ENCODE measurements at places on chromosomes 3 and 15.
A peak's percentile ranks its signal among the peaks of the same experiment; 100 is the strongest.

GRCh38 chr15:55168350-55168974 lies 28.3 kb downstream of the RSL24D1 start:
- peak; percentile 56 for DNase-seq

DNA sequence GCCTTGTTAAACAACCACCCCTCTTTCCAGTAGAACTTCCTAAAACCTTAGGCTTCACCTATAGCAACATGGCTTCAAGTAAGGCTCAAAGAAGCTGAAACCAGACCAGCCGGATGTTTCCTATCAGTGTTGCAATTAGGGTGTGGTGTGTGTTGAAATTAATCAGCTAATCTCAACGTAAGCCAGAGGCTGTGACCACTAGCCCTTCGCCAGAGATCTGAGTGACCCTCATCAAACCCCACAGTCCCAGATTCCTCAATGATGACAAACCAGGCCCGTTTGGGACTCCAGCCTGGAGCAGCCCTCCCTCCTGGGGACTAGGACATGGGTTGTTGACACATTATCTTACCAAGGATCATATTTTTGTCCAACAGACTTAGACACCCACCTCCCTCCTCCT lies 27.3 kb downstream of the CYP11A1 start:
- no peak for DNase-seq

DNA sequence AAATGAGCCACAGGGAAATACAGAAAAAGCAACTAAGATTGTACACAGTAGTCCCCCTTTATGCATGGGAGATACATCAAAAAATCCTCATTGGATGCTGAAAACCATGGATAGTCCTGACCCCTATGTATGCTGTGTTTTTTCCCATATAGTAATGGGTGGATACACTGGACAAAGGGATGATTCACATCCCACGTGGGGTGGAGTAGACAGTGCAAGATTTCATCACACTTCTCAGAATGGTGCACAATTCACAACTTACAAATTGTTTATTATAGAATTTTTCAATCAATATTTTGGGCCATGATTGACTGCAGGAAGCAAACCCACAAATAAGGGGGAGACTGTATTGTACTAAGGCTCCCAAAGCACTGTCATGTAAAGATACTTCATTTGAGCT lies 224.4 kb upstream of the STRIT1 start:
- DNase-seq: no peak

DNA sequence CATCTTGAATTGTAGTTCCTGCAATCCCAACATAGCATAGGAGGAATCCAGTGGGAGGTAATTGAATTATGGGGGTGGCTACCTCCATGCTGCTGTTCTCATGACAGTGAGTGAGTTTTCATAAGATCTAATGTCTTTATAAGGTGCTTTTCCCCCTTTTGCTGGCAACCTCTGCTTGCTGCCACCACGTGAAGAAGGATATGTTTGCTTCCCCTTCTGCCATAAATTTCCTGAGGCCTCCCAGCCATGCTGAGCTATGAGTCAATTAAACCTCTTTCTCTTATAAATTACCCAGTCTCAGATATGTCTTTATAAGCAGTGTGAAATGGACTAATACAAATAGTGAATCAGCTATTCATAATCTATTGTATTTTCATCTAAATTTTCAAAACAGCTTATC lies 537.3 kb downstream of the EPHA3 start:
- no peak for DNase-seq

GRCh38 chr3:69791106-69791505 lies 51.8 kb downstream of the MITF start:
- DNase-seq: no peak

All from stimulated activated CD4-positive, alpha-beta T cell treated with anti-CD3 and anti-CD28 coated beads, Interleukin-4, amount 100 ng/mL, for 24 hours (primary cell).